ENCODE measurements at places on chromosomes 3 and 15.

- no peak for DNase-seq
Measured at GRCh38 chr3:142977399-142977728, 13.9 kb upstream of the PAQR9 start.

DNA sequence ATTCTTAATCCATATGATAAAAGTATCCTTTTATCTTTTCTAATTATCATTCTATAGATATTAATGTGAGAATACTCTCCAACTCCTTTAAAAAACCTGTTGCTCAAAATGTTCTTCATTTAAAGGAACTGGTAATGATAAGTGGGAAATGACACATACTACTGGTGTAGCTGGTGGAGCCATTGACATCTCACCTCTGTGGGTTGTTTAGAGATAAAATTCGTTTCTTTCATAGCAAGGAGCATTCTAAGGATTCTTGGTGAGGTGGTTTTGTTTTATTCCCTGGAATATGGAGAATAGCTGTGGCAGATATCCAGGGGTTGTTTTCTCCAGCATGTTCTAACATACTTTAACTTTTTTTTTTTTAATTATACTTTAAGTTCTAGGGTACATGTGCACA, 299.8 kb upstream of the THBS1 start:
- DNase-seq: no peak

- DNase-seq: peak; percentile 88
Measured at GRCh38 chr3:185656321-185656840, 70.3 kb downstream of the SENP2 start.

GRCh38 chr15:64566629-64567427, 106.5 kb downstream of the ZNF609 start:
- no peak for DNase-seq

DNA sequence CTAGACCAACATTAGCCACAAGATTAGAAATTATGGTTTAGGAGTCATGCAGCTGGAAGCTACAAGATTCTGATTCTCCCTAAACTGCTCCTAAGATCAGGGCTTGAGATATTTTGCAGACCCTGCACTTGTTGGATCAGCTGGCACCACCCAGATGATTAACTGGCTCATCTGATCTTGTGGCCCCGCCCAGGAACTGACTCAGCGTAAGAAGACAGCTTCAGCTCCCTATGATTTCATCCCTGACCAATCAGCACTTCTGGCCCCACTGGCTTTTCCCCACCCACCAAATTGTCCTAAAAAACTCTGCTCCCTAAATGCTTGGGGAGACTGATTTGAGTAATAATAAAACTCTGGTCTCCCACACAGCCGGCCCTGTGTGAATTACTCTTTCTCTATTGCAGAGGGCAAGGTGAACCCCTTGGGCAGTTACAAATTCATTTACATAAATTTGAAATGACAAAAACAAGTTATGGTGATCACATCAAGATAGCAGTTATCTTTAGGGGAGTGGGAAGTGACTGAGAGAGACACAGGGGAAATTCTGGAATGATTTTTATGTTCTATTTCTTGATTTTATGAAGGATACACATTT, 76.5 kb downstream of the CD200R1L start:
- DNase-seq: no peak

DNA sequence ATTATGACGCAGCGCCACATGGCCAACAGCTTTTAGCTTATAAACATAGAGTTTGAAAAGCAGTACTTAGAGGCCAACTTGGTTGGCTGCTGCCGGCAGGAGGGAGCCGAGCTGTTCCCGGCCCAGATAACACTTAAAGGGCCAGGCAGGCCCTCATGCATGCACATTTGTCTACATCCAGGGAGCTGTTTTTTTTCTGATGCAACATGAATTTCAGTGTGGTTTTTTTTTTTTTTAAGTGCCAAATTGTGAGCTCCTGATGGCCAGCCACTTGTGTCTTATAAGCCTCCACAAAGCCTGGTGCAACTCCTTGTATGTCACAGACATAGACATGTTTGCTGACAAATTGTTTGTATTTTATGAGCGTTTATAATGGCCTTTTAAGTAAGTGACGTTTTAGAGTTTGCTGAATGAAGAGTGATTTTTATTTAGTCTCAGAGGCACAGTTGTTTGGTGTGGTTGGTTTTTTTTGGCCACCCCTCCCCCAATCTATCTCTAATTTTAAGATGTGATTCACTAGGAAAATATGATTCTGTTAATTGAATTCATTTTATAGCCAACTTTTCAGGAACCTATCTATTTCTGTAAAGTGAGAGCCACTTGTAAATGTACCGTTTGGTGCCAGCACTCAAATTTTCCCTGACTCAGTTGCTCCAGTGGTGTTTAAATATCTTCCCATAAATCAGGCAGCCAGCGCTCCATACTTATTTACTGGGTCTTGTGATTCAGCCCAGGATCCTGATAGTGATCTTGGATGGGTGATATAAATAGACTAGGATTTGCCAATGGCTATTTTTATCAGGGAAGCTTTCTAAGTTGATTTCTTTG, 134.3 kb downstream of the VGLL4 start:
- DNase-seq: peak; percentile 56

DNA sequence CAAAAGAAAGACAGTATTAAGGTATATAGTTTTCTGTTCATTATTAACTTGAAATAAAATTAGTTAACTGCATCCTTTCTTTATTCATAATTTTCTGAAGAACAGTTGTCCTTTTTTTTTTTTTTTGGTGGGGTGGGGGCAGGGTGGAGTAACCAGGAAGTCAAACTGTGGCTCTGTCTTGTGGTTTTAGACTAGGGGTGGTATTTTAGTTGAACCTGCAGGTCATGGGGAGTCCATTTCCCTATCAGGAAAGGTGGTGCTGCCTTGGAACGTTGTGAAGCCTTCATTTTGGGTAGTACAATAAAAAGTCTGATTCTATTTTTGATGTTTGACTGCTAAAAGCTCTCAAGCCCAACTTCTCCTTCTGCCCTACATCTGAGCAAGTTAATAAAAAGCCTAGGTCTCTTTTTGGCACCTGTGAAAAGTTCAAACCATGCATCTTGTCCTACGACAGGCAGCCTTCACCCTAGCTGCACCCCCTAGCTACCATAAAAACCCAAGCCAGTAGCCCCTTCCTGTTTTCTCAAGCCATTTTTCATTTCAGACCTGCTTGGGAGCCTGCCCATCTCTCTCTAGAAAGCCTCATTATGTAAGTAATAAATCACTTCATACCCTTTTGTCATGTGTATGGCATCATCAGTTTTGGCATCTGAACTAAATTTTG, 31.2 kb upstream of the RIOX2 start:
- no peak for DNase-seq

GRCh38 chr3:195181741-195182469, 89.1 kb downstream of the XXYLT1 start:
- no peak for DNase-seq

GRCh38 chr15:62392376-62392775, 227.3 kb upstream of the C2CD4B start:
- DNase-seq: no peak

- no peak for DNase-seq
Measured at GRCh38 chr3:104740874-104741379, 625.8 kb upstream of the ALCAM start.

DNA sequence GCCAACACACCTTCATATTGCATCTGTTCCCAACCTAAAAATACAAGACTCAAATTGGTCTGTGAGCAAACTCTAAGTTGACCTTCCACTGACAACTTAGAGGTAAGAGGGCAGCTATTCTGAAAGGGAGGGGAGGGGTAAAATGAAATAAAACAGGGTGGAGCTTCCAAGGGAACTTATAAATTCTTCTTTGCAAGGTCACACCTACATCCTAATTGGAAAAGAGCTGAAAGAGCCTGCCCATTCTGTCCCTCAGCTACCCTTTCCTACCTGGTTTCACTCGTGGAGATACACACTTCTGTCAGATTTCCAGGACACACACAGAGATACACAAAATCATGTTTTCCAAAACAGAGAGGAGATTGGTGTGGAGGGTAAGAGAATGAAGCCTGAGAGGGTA, 1.0 kb downstream of the ILDR1 start:
- DNase-seq: no peak

- no peak for DNase-seq
Measured at GRCh38 chr3:167520266-167521005, 46.6 kb upstream of the SERPINI2 start.

Data from H54 (cell line).